ENCODE measurements at places on chromosomes 12 and 14.

DNA sequence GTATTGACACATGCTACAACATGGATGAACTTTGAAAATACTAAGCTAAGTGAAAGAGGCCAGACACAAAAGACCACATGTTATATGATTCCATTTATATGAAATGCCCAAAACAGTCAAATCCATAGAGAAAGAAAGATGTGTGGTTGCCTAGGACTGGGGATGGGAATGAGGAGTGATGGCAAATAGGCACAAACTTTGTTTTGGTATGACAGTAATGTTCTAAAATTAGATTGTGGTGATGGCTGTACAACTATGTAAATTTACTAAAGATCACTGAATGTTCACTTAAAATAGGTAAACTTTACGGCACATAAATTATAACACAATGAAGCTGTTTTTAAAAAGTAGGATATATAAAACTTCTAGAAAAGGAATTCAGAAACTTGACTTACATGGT is 41.7 kb downstream of the PPP1R13B start:
- DNase-seq, result peak; percentile 19

GRCh38 chr12:62761658-62762057 is 173.3 kb downstream of the PPM1H start:
- peak; percentile 50 for DNase-seq

GRCh38 chr12:5022465-5023061 is 21.1 kb upstream of the KCNA5 start:
- peak; percentile 37 for DNase-seq

GRCh38 chr12:115697340-115697739 is 580.2 kb downstream of the MED13L start:
- no peak for DNase-seq

DNA sequence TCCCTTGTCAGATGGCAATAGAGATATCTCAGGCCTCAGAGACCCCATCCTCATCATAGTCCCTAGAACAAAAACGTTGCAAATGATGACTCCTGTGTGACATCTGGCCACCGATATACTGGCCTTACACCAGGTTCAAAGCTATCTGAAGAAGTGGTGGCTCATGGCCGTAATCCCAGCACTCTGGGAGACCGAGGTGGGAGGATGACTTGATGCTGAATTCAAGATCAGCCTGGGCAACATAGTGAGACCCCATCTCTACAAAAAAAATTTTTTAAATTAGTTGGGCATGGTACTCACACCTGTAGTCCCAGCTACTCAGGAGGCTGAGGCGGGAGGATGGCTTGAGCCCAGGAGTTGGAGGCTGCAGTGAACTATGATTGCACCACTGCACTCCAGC is 13.1 kb downstream of the CAMKK2 start:
- no peak for DNase-seq

DNA sequence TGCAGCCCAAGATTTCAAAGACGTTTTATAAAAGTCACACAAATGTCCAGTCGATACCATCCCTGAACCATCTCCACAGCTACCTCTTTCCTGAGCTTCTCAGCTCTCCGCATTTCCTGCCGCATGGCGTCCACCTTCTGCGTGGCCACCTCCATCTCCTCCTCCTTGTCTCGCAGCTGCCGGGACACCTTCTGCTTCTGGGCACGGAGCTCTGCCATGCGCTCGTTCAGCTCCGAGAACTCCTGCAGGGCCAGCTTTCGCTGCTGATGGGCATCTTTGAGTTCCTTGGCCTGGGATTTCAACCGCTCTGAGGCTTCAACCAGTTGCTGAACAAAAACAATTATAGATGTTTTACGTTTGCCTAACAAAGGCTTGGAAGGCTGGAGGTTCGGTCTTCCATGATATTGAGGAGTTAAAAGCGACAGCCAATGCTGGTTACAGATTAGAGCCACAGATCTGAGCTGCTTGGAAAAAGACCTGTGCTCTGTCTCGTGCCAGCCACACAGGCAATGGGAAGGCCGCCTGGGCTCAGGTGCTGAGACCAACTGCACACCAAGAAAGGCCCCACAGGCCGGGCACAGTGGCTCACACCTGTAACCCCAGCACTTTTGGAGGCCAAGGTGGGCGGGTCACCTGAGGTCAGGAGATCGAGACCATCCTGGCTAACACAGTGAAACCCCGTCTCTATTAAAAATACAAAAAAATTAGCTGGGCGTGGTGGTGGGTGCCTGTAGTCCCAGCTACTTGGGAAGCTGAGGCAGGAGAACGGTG is 49.6 kb downstream of the AMN start:
- no peak for DNase-seq

- DNase-seq, result no peak
Measured at GRCh38 chr12:2552000-2552756, 242.6 kb upstream of the FKBP4 start.

- peak; percentile 94 for DNase-seq
Measured at GRCh38 chr14:65238456-65238855, 136.1 kb upstream of the MAX start.

- no peak for DNase-seq
Measured at GRCh38 chr12:45655743-45656142, 73.8 kb upstream of the ARID2 start.

- no peak for DNase-seq
Measured at GRCh38 chr12:47311568-47311967, 231.8 kb upstream of the AMIGO2 start.

DNA sequence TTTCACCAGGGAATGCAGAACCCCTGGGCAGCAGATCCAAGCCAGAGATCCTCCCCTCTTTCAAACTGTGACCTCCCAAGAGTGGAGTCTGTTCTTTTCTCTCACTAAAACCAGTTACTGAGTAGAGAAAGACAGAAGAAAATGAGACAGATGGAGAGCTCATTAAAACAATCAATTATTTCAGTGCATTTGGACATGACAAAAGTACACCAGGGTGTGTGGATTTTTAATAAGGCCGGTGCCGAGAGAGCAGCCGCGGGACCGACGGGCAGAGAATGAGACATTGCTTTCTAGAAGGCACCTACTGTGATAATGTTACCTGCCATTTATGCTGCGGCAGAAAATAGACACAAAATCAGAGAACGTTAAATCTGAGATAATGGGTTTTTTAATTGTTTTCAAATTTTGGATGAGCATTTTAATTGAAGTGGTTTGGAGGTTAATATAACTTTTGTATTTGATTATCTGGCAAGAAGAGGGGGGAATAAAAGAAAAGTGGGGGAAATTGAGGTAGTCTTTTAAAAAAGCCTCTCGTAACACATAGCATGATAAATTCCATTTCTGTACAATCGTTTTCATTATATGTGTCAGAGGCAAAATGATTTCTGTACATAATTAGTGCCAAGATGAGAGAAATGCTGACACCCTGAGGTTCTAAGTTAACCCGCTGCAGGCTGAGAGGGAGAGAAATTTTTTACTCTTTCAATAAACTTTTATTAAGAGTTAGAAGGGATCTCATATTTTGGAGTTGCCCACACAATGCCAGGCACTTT is 70.8 kb downstream of the HSPB8 start:
- no peak for DNase-seq

GRCh38 chr14:20732477-20732876 is 13.2 kb upstream of the EDDM3A start:
- DNase-seq, result no peak

- DNase-seq, result no peak
Measured at GRCh38 chr12:5945071-5946008, at the start of gene ANO2. Gene ANO2 (minus strand): TSS chr12:5945259. CDS start chr12:5945217, 42 bp downstream.
